Suppressor macrophage treated with lipopolysaccharide for 4 hours (primary cell): ENCODE measurements at places on chromosomes 2 and 18.

- DNase-seq: no peak
These were observed 1389.1 kb upstream of the TMEFF2 start for GRCh38 chr2:193583638-193584400.

DNA sequence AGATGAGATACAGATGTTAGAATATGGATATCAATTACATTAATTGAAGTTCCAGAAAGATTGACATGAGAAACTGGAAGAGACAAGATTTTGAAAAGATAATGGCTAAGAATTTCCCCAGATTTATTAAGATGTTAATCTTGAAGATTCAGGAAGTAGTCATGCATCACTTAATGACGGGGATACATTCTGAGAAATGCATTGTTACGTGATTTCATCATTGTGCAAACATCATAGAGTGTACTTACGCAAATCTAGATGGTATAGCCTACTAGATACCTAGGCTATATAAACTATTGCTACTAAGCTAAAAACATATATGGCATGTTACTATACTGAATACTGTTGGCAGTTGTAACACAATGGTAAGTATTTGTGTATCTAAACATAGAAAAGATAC, 6.8 kb upstream of the CHMP3 start:
- DNase-seq: peak; percentile 35

GRCh38 chr2:11907190-11907589, 160.8 kb downstream of the LPIN1 start:
- peak; percentile 54 for DNase-seq

GRCh38 chr2:54522624-54523281, 66.6 kb downstream of the SPTBN1 start:
- peak; percentile 79 for DNase-seq

- no peak for DNase-seq
These were observed 249.9 kb upstream of the SIX2 start for GRCh38 chr2:45259138-45259537.

- no peak for DNase-seq
These were observed 74.1 kb upstream of the PXDN start for GRCh38 chr2:1818404-1818803.

DNA sequence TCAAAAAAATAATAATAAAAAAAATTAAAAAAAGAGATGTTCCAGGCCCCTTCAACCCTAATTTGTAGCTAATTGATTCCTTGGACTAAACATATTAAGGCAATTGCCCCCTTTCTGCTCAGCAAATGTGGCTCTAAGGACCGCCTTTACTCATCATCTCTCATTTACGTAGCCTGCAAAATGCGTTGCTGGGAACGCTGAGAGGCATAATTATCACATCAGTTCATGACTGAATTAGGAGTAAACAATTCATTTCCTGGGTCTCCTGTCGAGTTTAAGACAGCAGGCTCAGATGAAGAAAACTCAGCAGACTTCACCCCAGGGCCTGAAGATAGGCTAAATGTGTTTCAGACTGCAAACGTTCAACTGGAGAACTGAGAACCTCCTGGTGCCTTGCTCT, 413.5 kb downstream of the NBAS start:
- DNase-seq: no peak

- DNase-seq: no peak
These were observed 22.1 kb upstream of the OTOS start for GRCh38 chr2:240162531-240162930.

- no peak for DNase-seq
These were observed 42.7 kb upstream of the GORASP2 start for GRCh38 chr2:170886386-170886785.

- no peak for DNase-seq
These were observed 26.4 kb upstream of the CYTIP start for GRCh38 chr2:157470321-157470720.

DNA sequence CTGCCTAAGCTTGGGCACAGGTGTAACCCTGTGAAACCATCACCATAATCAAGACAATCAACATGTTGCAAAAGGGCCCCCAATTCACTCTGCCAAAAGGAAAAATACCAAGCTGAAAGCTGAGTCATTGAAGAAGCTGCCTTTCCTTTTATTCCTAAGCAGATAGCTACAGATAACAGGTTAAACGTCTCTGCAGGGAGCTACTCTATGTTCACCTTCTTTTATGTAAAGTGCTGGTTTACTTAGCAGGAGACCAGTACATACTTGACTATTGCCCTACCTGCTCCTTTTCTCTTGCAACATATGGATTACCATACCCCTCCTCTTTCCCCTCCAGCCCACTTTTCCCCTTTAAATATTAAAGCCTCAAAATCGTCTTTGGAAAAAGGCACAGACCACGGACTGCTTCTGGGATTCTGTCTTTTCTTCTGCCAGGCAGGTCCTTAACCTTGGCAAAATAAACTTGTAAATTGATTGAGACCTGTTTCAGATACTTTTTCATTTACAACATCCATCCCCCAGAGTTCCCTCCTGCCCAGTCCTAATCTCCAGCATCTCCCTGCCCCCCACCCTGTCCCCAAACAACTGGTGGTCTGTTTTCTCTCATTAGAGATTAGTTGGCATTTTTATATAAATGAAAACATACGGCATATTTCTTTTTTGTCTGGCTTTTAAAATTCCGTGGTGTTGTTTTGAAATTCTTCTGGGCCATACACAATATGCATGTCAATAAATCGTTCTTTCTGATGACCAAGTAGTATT, 37.8 kb upstream of the LDLRAD4 start:
- DNase-seq: no peak

DNA sequence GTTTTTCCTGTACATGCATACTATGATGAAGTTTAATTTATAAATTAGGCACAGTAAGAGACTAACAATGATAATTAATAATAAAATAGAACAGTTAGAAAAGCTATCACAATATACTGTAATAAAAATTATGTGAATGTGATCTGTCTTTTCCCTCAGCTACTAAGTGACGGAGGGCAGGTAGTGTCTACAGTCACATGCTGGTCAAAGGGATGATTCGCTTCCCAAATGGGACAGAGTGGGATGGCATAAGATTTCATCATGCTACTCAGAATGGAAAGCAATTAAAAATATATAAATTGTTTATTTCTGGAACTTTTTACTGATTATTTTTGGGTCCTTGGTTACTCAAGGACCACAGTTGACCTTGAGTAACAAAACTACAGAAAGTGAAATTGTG, 71.5 kb downstream of the DAW1 start:
- no peak for DNase-seq

DNA sequence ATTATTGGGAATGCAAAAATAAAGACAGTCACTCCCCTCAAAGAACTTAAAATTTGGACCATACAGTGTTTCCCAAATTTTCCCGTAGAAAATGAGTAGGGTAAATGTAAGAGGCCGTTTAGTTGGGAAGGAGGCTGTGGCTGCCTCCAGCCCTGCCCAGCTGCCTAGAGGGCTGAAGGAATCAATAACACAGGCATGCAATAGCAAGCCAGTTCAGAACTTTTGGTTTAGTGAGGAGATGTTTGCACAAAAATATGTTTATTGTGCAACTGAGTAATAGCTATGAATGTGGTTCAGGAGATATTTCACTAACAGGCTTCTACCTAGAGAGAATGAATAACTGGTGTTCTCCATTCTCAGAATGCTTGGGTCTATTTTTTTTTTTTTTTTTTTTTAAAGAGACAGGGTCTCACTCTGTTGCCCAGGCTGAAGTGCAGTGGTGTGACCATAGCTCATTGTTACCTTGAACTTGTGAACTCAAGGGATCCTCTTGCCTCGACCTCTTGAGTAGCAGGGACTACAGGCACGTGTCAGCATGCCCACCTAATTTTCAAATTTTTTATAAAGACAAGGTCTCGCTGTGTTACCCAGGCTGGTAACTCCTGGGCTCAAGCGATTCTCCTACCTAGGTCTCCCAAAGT, 23.6 kb downstream of the UGP2 start:
- DNase-seq: no peak

- no peak for DNase-seq
These were observed 74.3 kb upstream of the NPAS2 start for GRCh38 chr2:100745604-100746003.

DNA sequence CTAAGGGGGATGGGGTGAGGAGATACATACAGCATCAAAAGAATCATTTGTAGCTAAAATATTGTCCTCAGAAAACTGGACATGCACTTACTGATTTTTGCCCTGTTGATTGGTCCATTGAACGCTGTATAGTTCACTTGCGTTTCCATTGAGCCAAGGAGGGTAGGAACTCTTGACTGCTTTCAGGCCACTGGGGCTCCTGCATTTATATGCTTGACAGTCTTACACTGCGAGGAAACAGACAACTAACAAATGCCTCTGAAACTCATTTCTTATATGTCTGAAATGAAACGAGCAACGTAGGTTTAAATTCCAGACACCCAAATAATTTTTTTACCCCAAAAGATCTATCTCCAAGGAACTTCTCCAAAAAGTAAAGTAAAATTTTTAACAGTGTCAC, 42.1 kb downstream of the ARL5A start:
- no peak for DNase-seq

DNA sequence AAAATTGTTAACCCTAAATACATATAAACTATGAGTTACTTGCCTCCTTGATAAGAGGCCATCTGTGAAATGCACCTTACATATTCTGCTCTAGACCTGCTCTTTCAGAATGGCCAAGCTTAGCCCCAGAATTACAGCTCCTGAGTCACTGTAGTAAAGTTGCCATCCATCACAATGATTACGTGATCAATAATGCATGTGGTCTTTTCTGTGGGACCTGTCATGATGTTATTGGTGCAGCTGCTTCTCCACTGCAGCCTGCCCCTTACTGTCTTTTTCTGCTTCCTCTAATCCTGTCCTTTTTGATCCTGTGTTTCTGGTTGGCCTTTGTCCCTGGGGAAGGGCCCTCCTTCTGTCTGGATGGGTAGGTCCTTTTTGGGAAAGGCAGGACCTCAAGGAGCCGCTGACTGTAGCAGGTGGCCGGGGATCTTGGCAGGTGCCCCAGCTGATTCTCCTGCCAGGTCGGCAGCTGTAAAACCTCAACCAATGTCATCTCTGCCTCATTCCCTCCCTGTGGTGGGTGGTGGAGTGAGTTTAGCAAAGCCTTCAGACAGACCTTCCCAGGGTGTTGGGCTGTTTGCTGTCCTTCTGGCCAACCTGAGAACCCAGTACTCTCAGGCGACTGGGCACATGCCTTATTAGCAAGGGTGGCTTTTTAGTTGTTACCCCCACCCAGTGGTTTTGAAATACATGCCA, 126.2 kb upstream of the EML6 start:
- no peak for DNase-seq

- no peak for DNase-seq
These were observed 315.3 kb upstream of the CDH7 start for GRCh38 chr18:65435534-65435933.

DNA sequence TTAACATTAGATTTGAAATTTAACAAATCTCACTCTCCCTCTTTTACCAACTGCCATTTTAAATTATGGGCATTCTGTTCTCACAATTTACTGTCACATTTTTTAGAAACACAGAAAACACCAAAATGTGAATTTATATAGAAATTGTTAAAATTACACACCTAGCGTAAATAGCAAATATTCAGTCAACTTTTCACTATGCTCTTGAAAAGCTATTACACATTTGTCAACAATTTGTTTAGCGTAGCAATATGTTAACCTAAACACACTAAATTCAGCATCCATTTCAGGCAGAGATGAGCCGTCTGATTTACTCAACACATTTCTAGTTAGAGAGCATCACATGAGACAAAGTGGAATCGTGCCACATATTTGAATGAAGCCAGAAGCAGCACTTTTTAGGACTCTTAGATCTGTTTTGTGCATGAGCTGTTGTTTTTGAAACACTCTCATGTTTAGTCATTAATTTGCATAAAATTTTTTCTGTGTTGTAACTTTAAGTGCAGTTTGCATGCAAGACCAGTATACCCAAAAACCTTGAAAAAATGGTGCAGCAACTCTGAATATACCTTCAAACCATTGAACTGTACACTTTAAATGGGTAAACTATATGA, 8.2 kb downstream of the TTC32 start:
- no peak for DNase-seq

DNA sequence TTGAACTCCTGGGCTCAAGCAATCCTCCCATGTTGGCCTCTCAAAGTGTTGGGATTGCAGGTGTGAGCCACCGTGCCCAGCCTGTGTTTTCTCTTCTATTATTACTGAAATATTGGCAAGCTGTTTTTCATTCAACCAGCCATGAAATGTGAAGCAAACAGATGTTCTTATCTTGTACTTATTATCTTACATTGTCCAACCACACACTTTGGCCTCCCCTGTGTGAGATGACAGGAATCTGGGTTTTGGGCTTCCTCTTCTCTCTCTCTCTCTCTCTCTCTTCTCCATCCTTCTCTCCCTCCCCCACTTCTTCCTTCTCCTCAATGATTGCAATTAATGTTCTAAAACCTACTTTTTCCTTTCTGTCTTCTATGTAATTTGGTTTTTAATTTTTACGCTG, 33.1 kb downstream of the RAMP1 start:
- no peak for DNase-seq
